ENCODE measurements at places on chromosomes 3 and 15.

DNA sequence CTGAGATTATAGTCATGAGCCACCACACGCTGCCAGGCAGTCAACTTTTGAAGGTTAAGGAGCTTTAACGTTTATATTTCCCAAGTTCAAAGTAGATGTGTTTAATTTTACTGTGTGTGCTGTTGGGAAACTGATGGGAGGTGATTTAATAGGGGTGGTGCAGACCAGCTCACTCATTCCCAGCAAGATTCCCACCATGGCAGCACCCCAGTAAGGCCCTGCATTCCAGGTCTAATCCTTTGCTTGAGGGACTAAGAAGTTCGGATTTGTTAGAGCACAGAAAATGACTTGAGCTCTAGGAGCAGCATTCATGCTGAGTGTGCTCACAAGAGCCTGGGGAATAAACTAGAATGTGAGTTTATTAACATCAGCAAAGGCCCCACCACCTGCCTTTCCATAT, 25.2 kb downstream of the TSEN2 start:
- DNase-seq = no peak

DNA sequence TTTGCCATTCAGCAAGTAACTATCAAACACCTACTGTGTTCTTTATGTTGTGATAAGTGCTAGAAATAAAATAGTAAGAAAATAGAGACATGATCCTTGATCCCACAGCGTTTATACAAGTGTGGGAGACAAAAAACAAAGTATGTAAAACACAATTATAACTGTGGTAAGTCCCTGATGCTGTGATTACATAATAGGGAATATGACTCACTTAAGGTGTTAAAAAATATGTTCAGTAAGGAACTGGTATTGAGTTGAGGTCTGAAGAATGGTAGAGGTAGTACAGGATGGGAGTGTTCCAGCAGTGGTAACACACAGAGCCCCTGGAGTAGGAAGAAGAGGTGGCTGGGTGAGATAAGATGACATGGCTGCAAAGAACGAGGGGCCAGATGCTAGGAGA, 132.1 kb upstream of the TMC3 start:
- no peak for DNase-seq

GRCh38 chr3:152688313-152688712, 146.6 kb upstream of the P2RY1 start:
- no peak for DNase-seq

DNA sequence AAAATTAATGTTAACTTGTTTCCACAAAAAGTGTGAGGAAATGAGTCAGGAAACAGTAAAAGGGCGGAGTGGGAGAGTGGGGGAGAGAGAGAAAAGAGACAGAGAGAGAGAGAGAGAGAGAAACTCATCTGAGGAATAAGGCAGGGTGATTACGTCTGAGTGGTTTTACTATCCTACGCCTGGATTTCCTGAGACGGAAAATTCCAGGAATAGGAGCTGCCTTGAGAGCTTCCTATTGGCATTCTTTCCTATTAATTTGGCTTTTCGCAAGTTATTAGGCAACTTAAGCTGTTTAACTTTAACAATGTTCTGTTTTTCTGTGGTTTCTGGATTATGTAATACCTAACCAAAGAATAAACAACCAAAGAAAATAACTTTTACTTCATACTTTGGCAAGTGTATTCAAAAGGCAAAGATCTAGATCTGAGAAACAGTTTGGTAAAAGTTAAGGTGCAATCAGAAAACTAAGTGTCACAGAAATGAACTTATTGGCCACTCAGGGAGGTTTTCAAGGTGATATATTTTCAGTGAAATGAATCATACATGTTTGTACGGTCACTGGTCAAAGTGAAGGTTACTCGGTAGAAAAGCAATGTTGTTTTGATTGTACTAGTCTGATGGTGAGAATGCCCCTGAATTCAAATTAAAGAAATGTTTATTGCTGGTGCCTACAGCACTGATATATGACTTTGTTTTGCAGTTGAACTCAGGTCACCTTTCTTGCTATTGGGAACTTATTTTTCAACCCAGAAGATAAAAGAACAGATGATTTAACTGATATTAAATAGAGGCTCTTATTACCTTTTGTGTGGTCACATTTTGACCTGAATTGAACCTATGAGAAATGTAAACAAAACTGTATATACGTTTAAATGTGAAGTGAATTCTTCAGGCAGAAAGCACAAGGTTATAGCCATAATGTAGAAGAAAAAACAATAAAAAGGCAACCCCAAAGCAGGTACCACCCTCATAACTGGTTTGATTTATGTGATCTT, 39.9 kb upstream of the TNFSF10 start:
- DNase-seq = no peak

DNA sequence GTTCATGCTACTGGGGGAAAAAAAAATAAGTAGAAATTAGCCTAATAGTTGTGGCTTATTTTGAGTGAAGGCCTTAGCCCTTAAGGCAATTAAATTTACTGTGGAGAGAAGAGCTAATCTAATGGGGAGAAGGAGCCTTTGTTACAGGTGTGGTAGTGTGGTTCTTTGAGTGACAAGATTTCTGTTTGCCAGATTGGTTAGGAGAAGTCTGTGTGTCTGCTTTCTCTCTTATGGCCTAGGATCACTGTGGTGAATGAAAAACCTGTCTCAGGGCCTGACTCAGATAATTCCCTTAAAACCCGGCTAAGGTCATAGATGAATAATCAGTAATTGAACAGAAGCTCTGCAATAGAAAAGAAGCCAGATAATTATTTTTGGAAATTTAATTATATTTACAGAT, 27.0 kb downstream of the OPA1 start:
- DNase-seq = no peak

Data from activated CD4-positive, alpha-beta T cell treated with anti-CD3 and anti-CD28 coated beads, Interleukin-2, amount 50 U/mL, for 1 hour (primary cell).